Stimulated activated CD4-positive, alpha-beta T cell treated with anti-CD3 and anti-CD28 coated beads, Interleukin-2, amount 100 ng/mL, for 24 hours (primary cell): ENCODE measurements at places on chromosomes 1 and 21.
A peak's percentile ranks its signal among the peaks of the same experiment; 100 is the strongest.

DNA sequence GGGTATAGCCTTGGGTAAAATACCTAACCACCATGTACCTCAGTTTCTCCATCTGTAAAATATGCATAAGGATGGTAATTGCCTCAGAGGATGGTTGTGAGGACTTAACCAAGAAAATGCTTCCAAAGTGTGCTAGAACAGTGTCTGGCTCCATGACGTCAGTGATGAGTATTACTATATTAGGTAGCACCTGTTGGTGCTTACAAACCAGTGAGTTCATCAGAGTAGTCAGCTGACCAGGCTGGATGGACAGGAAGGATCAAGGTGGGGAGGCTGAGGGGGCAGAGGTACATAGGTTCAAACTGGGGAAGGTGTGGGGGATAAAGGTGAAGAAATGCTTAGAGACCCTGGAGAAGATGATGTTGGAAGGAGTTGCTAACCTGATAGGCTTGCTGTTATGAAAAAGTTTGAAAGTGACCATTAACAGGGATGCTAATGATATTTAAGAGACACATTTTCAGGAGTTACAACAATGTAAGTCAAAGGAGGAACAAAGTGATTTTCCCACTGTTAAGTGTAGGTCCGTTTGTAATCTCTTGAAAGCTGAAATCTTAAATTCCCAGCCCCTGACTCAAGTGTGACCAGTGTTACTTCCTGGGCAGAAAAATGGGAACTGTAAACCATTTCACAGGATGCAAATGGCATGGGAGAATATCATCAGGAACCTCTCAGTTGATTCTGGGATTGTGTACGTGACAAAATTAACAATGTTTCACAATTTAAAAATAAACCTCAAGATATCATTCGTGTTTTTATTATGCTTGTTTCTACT lies 4.4 kb downstream of the NTPCR start:
- no peak for DNase-seq

DNA sequence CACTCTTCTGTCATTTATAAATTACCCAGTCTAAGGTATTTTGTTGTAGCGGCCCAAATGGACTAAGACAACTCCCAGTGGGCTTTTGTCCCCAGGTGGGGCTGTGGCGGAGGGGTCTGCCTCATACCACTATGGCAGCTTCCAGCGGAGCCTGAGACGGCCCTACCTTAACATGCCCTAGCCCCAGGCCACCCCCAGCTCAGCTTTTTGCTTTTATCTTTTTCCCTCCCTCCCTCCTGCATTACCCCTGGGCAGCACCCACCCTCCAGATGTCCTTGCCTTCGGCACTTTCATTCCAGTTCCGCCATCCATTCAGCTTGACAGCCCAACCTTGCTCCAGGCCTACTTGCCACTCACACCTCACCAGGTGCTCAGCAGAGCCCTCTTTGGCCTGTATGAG lies 307.3 kb downstream of the PTPRU start:
- DNase-seq: no peak

DNA sequence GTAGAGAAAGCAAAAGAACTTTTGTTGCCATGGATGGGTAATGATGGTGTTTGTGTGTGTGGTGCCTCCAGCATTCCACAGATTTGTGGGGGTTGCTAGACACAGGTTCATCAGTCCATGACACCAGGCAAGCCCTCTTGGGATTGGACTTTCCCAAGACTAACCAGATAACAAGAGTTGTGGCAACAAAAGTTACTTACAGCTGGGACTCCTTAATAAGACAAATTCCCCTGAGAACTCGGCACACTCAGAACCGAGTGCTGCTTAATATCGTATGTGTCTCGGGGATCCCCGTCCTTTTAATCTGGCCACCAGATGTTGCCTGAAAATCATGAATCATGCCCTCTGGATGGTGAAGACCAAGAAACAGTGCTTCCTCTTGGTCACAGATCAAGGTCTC lies 193.3 kb downstream of the AJAP1 start:
- DNase-seq: no peak

DNA sequence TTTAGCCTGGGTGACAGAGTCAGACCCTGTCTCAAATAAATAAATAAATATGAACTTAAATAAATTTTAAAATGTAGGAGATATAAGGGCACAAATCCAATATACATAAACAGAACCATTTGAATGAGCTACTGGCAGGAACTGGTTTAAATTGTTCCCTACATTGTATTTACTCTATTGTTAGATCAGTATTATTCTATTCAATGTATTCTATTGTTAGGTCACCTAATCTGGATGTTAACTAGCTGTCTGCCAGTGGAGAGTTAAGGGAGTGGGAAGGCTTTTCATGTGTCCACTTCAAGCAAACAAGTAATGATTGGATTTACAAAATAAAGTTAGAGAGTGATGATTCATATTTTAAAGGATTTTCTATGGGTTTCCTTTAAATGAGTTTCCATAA lies 4.9 kb upstream of the FBXO28 start:
- no peak for DNase-seq

DNA sequence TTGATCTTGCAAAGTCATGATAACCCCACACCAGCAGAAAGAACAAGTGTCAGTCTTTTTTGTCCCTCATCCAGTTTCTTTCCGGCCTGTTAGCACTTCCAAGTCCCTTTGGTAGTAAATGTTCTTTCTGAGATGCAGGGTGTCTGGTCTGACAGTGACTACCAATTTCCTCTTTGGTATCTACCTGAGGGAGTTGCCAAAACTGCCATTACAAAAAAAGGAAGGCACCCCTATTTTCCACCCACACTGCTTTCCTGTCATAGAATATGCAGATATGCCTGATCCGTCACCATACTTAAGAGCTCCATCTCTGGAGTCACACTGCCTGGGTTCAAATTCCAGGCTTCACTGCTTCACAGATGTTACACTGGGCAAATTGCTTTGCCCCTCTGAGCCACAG lies 72.4 kb downstream of the ZNF281 start:
- DNase-seq: no peak

- peak; percentile 71 for DNase-seq
These were observed 11.7 kb upstream of the EPHA2 start for GRCh38 chr1:16167331-16168143.

DNA sequence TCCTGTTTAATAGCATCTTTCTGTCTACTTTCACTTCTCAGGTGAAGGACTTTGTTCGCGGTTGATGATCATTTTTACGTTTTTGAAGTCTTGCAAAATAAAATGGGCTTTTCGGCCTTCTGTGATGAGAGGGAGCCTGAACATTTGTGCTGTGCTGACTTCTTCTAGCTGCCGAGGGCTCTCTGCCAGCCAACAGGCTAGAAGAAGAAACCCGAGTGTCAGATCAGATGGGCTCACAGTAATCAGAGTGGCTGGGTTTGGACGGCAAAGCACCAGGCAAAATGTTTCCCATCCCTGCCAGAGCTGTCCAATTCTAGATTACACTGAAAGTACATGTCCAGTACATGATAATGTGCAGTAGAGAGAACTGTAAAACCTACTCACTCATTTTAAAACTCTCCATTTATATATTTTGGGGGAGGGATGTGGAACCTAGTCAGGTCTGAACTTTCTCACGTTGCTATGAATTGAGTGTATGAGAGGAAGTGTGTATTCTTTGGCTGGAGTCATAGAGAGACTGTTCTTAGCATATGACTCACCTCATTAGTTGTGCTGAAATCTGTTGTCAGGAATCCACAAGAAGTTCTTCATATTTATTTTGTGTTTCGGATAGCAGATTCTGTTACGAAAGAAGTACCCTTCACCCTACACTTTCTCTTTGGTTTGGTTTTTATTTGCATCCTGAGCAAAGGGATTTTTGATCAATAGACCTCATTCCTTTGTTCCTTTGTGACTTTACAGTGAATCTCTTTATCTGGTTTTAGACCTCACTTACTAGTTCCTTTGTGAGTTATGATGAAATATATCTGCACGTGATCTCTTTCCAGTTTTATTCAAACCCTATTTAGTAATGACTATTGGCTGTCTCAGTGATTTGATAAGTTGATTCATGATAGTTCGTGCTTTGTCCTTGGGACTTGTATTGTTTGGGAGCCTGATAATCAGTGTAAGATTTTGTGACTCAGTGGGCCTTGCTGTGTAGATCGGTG lies 4.8 kb downstream of the ATP1A1 start:
- peak; percentile 46 for DNase-seq
